Nasal cavity respiratory epithelium epithelial cell of viscerocranial mucosa (primary cell): ENCODE measurements at places on chromosomes 2 and 18. TPM values are rescaled to one million over a fixed set of nuclear protein-coding genes. Genes with fewer than 3 reads are reported as not detected.

CMPK2 gene
- 0.34 and 0.57 TPM in 2 replicates for total RNA-seq

LDAH gene
- 10.3 and 20.0 TPM in 2 replicates for total RNA-seq

ZC3H6 gene
- 7.5 and 8.3 TPM in 2 replicates for total RNA-seq

FAM124B gene
- total RNA-seq = not detected in 2 replicates

SLC4A5 gene
- under 0.01 and 0.21 TPM in 2 replicates for total RNA-seq

CLEC4F gene
- not detected in 2 replicates for total RNA-seq

TMEM185B gene
- total RNA-seq = 26.7 and 38.6 TPM in 2 replicates

ERMN gene
- total RNA-seq = not detected in 2 replicates

SCYGR4 gene
- not detected in 2 replicates for total RNA-seq

SMYD5 gene
- total RNA-seq = 20.2 and 28.8 TPM in 2 replicates

TMEM127 gene
- total RNA-seq = 19.8 and 31.5 TPM in 2 replicates

NDC80 gene
- 0.14 and 0.34 TPM in 2 replicates for total RNA-seq

RSAD2 gene
- total RNA-seq = 1.1 and 4.4 TPM in 2 replicates

SRSF7 gene
- 64.6 and 139 TPM in 2 replicates for total RNA-seq

LINC00305 gene
- not detected in 2 replicates for total RNA-seq

MC2R gene
- not detected in 2 replicates for total RNA-seq

ERFE gene
- 3.2 and 3.8 TPM in 2 replicates for total RNA-seq

SLC14A1 gene
- not detected in 2 replicates for total RNA-seq

BMP10 gene
- total RNA-seq = not detected in 2 replicates

CYP27A1 gene
- 0.34 and 0.64 TPM in 2 replicates for total RNA-seq

FSHR gene
- not detected in 2 replicates for total RNA-seq

DYNC2LI1 gene
- total RNA-seq = 15.0 and 17.7 TPM in 2 replicates

FASTKD2 gene
- total RNA-seq = 58.4 and 67.0 TPM in 2 replicates

OXER1 gene
- total RNA-seq = 0.07 TPM in 1 of 2 replicates, not detected in the other

SEH1L gene
- 76.2 and 90.0 TPM in 2 replicates for total RNA-seq

DSG1 gene
- 0.07 and 4.4 TPM in 2 replicates for total RNA-seq

PLGLB2 gene
- total RNA-seq = 0.34 and 1.5 TPM in 2 replicates

FMNL2 gene
- 31.8 and 51.9 TPM in 2 replicates for total RNA-seq

TRIM43 gene
- total RNA-seq = under 0.01 TPM in 1 of 2 replicates, not detected in the other

RAD51AP2 gene
- 0.34 and 0.57 TPM in 2 replicates for total RNA-seq

SERPINB7 gene
- 32.6 and 116 TPM in 2 replicates for total RNA-seq

ST8SIA3 gene
- not detected in 2 replicates for total RNA-seq

DES gene
- not detected in 2 replicates for total RNA-seq

C2orf81 gene
- total RNA-seq = under 0.01 and 0.85 TPM in 2 replicates

DSC1 gene
- total RNA-seq = 0.36 and 0.68 TPM in 2 replicates

LBX2 gene
- total RNA-seq = 0.68 and 1.00 TPM in 2 replicates

PSD4 gene
- 14.4 and 29.4 TPM in 2 replicates for total RNA-seq

VPS4B gene
- 115 and 141 TPM in 2 replicates for total RNA-seq

ANXA4 gene
- 48.9 and 83.1 TPM in 2 replicates for total RNA-seq

SRD5A2 gene
- under 0.01 and 0.07 TPM in 2 replicates for total RNA-seq

AQP12A gene
- total RNA-seq = not detected in 2 replicates

TMEFF2 gene
- total RNA-seq = under 0.01 TPM in 1 of 2 replicates, not detected in the other

SP5 gene
- total RNA-seq = not detected in 2 replicates

DTNB gene
- total RNA-seq = 7.2 and 16.8 TPM in 2 replicates

GPR35 gene
- total RNA-seq = 0.34 and 0.85 TPM in 2 replicates

SOX11 gene
- under 0.01 and 0.07 TPM in 2 replicates for total RNA-seq

CSRNP3 gene
- total RNA-seq = 0.34 and 1.5 TPM in 2 replicates

LRRC30 gene
- total RNA-seq = not detected in 2 replicates

SCN7A gene
- total RNA-seq = under 0.01 TPM in 1 of 2 replicates, not detected in the other

MBOAT2 gene
- 73.8 and 75.2 TPM in 2 replicates for total RNA-seq
